ENCODE measurements at places on chromosomes 5 and 9.

DNA sequence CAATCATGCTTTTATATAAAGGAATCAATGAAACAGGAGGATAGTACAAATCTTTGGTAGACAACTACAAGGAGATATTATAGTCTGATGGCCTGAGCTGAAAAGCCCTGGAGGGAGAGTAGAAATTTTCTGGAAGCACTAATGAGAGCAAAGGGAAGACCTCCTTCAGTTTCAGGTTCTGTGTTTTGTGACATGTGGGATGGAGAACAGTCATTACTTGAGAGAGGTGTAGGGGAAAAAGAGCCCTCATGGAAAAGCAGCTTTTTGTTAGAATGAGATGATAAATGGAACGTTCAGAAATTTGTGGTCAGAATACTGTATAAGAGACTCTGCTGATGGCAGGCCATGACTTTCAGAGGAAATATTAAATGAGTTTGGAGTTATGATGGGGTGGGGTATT lies 360.6 kb upstream of the MEF2C start:
- DNase-seq: no peak

- DNase-seq: peak; percentile 0
Observed at GRCh38 chr5:101390151-101390908, 487.2 kb upstream of the ST8SIA4 start.

- no peak for DNase-seq
Observed at GRCh38 chr5:169964246-169964645, 16.0 kb downstream of the INSYN2B start.

DNA sequence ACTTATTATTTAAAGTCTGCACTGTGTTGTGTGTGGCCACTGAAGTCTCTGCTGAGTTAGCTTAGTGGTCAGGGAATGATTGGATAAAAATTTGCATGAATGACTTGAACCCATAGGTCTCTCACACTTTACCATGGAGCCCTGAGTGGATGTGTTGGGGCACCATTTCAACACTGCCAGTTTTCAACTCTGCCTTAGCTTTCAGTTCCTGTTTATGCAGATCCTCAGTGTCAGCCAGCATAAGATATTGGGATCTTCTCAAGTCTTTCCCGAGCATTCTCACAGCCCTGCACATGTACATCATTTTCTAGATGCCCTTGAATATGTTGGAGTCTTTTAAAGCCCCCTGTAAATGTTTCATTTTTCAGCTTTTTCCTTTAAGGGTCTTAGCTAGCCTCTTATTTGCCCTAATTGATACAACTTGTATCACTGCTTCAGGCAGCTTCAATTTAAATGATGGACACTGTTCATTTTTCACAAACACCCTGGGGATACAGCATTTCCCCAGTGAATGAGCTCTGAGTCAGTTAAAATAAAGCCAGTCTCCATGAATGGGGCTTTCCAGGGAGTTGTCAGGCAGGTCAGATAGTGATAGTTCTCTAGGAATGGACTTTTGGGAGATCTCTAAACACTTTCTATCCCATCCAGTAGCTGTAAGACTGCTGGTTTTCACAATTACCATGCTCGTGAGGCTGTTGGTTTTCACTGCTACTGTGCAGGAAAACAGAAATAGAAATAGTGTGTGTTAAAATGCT lies 211.9 kb upstream of the PAPPA start:
- DNase-seq: no peak

DNA sequence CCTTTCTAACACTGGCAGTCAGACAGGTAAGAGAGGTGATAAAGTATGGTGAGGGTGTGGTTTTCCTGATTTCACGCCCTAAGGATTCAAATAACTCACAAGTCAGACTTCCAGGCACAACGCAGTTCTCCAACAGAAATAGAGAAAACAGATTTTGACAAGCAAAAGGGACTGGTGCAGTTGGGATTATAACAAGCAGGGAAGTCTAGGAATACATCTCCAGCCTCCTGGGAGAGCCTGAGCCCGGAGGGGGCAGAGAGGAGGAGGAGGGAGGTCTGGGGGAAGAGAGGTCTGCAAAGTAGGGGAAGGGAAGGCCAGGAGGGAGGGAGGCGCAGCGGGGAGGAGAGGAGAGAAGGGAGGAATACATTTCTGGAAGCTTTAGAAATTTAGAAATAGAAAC lies 1.6 kb downstream of the CMBL start:
- DNase-seq: no peak

DNA sequence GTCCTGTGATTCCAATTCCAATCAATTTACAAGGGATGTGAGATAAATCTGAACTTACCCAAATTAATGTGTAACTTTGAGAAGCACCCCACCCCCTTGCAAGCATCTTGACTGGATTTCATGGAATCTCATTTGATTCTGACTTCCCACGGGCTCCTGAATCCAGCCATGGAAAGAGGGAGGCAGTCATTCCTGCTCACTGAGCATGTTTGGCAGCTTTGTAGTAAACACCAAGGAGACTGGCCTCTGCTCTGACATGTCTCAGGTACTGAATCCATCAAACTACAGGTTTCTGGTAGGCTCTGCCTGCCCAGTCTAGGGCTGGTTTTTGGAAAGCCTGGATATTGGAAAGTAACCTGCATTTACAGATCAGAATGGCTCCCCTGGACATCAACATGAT lies 357.6 kb downstream of the ARHGEF28 start:
- DNase-seq: no peak

DNA sequence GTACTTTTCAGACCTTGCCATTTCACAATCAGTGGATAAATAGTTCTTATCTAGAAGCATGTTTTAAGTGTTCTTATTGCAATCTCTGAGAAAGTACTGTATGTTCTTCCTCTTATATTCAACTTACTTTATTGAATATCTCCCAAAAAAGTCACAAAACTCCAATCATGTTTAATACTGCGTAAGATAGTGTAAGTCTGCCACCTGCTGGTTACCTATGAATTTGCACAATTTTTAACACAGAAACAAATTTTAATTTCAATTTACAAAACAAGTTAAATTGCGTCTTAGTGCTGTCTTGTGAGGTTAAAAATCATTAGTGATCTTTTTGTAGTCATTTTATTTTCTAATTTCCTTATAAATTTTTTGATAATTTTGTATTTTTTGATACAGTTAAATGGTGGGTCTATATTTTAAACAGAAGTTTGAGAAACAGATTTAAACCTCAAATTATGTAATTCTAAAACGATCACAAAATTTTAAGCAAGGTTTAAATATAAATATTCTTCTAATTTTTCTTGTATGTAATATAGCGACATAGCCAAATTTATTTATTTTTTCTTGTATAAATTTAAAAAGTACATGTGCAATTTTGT lies 115.8 kb downstream of the EMB start:
- DNase-seq: no peak

- no peak for DNase-seq
Observed at GRCh38 chr5:59021286-59021673, 438.4 kb downstream of the RAB3C start.

GRCh38 chr9:134422301-134423090 lies 96.2 kb downstream of the RXRA start:
- DNase-seq: no peak

GRCh38 chr9:71446473-71447411 lies 321.6 kb downstream of the CEMIP2 start:
- peak; percentile 78 for DNase-seq

DNA sequence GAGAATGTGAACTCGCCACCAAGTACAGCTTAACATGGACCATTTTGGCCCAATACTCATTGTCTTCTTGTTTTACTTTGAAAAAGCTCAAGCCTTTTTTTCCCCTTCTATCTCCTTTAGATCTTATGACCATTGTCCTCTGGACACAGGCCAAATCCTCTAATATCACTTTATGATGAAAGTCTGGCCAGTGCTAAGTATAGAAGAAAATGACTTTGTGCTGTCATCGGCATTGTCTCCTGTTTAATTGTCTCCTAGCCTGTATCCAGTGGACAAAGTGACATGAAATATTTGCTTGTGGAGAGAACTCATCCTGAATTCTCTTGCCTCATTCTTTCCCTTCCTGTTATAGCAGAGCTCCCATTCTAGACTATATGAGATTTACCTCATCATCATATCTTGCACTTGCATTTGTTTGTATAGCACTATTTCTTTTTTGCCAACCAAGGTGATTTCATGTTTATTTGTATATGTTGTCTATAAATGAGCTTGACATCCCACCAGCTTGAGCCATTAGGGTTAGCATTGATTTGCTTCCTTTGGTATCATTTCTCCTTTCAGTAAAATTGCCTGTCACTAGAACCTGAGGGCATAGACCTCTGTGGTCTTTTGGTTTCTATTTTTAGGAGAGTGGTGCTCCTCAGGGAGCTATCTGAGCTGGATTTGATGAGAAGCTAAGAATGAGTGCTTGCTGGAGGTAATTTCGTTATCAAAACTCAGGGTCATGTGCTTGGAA lies 18.8 kb upstream of the TNFAIP8 start:
- no peak for DNase-seq

DNA sequence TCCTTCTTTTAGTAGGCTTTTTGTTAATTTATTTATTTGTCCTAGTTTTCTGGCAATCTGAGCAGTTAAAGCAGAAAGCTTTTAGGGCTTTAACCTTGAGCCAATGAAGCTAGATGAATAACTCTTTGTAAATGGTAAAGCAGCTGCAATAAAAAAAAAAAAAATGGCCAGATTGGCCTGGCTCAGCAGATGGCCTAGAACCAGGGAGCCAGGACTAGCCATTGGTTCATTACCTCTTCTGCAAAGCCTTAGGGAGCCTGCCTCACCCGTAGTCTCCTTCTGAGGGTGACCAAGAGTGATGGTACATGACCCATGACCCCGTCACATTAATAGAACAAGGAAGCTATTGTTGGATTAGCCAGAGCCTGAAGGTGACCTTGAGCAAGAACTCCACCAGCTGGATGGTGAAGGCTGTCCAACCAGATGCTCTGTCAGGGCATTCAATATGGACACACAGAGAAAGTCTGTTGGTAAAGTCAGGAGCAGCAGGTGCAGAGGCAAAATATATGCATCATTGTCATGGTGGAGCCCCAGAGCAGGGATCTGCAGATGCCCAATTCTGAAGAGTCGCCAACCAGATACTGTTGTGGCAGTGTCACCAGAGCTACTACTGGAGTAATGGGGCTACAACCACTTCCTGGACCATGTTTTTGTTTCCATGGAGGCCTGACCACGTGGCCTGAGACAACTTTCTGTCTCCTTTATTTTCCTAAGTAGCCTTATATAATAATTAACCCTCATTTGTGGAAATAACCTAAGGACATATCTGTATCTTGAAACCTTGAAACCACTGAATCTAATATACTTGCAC lies 100.7 kb downstream of the MTX3 start:
- no peak for DNase-seq

DNA sequence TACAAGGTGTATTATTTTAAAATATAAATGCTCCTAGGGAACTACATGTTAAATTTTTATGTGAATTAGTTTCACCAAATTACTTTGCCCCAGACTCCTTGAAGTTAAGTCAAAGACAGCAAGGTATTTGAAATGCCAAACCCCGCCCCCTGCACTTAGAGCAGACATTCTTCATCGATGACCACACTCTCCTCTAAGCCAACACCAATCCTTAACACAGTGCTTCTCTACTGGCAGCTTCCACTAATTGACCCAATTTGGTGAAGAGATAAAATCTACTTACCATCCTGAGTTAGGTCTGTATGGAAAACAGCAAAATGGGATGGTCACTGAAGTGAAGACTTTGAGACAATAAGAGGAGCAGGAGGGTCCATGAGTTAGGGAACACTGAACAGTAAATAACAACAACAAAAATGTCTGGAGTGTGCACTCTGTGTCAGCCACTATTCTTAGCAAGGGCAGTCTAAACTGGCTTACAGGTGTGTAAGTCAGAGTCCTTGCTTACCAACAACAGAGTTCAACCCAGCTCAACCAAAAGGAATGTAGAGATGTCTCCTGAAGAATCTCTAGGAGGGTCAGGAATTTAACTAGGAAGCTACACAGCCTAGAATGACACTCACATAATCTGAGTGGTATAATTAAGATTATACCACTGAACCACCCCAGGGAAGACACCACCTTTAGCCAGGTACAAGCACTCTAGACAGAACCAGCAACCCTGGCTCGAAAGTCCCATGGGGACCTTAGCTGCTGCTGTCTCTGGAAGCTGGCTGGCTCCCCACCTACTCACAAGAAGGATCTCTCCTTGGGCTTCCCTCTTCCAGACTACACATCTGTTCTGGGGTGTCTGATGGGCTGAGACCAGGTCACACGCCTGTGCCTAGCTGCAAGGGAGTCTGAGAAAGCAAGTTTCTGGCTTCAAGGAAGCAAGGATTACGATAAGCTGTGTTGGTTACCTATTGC lies 8.8 kb upstream of the UBE2QL1 start:
- DNase-seq: no peak

- no peak for DNase-seq
Observed at GRCh38 chr5:146173597-146173996, 8.9 kb downstream of the LARS1 start.

GRCh38 chr5:76701298-76701697 lies 14.6 kb upstream of the F2R start:
- DNase-seq: no peak

- DNase-seq: no peak
Observed at GRCh38 chr5:80904533-80905187, 55.5 kb upstream of the RASGRF2 start.

GRCh38 chr5:17846496-17846895 lies 212.2 kb downstream of the TAF11L14 start:
- DNase-seq: no peak

DNA sequence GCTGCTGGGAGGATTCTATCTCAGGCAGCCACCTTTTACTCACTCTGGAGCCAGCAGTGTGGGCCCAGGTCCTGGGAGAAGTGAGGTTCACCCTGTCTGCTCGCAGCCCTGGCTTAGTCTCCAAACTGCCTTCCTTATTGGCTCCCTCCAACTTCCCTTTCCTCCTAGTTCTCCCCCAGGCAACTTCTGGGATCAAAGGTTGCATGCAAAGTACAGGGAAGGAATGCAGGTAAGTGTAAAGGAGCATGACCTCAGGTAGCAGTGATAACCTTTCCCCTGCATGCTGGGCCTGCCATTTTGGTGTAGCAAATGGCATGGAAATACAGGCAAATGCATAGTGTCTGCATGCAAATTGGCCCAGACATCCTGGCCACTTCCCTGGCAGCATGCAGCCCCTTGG lies 53.8 kb upstream of the ARAP3 start:
- no peak for DNase-seq

GRCh38 chr5:114018186-114018585 lies 343.7 kb upstream of the KCNN2 start:
- DNase-seq: peak; percentile 51

GRCh38 chr9:127943731-127944144 lies 6.1 kb upstream of the DPM2 start:
- peak; percentile 77 for DNase-seq

DNA sequence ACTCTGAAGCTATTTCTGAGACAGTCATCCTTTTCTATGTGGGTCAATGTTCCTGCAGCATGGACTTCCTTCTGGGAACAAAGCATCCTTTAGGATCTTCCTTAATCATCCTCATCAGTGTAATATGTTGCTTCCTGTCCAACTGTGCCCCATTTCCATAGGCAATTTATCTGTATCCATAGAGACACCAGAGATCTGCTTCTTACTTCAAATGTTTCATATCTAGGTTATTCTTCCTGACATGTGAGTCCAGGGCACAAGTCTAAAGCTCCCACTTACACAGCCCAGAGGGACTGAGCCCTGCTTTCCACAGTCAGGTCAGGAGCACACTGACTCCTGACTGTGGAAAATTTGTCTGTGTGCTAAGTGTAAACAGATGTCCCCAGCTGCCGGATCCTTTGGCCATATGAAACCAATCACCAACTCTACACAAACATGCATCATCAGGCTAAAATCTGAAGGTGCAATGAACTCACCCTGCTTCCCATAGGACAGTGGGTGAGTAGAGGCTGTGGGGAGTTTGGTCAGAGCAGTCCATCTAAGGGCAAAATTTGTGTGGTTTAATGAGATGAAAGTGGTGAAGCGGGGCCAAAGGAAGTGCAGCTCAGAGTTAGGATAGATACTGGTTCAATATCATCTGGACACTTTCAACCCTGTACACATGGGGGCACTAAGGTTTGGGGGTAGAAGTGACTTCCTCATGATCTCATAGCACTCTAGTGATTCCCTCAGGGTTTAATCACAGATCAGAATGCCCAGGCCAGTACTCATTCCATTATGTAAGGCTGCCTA lies 85.2 kb upstream of the TNC start:
- no peak for DNase-seq

All from cerebellum (tissue), 4 donors.